ENCODE measurements at places on chromosomes 3 and 15.

DNA sequence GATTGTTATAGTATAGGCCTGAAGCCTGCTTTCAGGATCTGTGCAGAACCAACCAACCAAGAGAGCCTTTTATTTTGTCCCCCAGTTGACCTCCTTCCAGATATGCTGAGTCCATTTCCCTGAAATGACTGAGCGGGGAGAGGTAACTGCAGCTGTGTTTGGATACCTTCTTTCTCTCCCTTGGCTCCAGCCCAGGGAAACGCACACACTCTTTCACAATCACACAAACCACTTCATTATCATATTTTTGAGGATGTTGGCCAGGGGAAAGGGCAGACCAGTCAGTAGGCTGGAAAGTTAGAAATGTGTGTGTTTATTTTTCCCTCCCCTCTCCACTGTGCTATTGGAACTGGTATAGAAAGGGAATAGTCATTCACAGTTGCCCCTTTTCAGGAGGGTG, 417.7 kb upstream of the TBL1XR1 start:
- DNase-seq = peak; percentile 13

GRCh38 chr3:161927131-161927530, 430.5 kb downstream of the OTOL1 start:
- no peak for DNase-seq

- no peak for DNase-seq
Measured at GRCh38 chr3:47520756-47521155, 7.2 kb upstream of the ELP6 start.

DNA sequence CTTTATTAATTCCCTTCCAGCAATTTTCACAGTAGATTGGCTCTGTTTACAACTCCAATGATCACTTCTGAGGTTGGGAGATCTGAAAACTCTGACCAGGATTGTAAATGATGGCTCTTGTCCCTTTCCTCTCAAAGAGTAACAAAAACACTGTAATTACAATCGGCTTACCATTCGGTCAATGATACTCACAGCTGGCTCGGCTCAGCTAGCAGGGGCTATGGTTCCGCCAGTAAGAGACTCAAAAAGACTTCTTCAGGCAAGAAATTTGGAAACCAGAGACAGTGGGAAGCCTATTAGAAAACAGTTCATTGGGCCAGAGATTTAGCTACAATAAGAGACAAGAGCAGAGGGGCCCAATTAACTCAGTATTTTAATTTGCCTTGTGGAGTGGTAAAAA, 96.6 kb downstream of the LRRC3B start:
- DNase-seq = no peak

- no peak for DNase-seq
Measured at GRCh38 chr15:61141497-61142125, 87.5 kb downstream of the RORA start.

Data from T1000 (cell line).